Fibroblast of the aortic adventitia (primary cell): ENCODE measurements at places on chromosomes 7 and 10.

GRCh38 chr10:53003094-53003493, 230.5 kb upstream of the MBL2 start:
- DNase-seq = no peak

DNA sequence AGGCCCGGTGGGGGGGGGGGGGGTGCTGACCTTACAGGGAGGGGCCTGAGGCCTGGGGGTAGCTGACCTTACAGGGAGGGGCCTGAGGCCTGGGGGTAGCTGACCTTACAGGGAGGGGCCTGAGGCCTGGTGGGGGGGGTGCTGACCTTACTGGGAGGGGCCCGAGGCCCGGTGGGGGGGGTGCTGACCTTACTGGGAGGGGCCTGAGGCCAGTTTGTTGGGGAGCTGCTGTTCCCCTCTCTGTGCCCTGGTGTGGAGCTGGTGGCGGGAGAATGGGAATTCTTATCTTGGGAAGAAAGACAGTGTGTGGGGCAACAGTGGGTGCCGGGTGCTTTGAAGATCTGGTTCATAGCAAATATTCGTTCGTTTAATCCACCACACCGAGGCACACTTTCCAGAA, 46.6 kb upstream of the CFAP46 start:
- DNase-seq = no peak

DNA sequence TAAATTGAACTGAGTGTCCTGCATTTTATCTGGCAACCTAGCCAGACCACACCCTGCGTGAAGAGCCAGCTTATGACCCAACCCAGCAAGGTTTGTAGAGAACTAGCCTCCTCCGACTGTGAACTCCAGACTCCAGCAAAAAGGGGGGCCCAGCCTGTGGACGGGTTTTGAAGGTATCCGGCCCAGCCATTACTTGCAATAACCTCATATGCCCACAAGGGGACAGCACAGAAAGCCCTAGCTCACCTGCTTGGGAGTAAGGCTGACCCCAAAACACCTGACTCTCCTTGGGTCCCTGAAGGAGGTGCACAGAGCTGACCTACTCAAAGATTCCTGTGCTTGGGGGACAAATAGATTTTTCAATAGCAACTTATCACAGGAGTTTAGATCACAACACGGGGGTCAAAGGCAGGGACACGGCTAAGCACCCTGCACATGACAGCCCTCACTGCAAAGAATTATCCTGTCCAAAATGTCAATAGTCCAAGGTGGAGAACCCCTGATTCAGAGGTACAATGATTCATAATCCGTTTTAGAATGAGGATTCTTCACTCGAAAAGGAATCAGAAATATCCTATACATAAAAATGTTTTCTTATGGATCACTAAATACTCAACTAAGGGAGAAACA, 4.6 kb downstream of the TRPV6 start:
- peak; percentile 35 for DNase-seq

- no peak for DNase-seq
These were observed 29.8 kb upstream of the PPP2R2D start for GRCh38 chr10:131870831-131871672.

DNA sequence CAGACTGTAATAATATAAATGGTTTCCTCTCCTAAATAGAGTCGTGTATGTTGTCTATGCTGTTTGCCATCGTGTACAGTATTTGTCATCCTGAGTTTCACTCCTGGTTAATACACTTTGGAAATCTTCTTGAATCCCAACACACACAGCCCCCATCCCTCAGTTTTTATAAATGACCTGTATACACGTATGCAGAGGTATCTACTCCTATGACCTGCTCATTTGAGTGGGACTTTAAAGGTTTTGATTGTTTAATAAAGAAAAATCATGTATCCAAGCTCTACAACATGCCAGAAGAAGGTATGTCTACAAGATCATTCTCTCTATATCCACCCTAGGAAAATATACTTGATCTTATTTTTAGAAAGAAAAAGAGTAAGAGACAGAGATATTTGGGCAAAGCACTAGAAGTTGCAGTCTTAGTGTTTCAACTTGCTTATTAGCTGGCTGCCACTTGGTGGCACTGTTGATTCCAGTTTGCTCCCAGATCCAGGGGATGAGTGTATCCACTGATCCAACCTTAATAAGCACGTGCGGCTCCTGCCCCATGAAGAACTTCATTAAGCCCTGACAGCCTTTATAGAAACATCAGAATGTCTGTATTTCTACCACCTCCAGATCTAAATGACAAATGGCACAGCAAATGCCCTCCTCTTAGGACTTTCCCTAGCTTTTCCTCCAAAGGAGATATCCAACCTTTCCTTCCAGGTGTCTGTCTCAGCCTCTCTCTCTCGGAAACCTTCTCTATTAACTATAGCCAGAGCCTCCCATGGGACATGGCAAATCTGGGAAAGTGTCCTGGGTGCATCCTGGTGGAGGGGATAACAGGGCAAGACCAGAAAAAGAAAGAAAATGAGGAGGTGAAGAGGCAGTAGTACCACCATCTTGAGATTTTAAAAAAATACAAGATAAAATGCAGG, 181.6 kb upstream of the NEBL start:
- DNase-seq = peak; percentile 80

DNA sequence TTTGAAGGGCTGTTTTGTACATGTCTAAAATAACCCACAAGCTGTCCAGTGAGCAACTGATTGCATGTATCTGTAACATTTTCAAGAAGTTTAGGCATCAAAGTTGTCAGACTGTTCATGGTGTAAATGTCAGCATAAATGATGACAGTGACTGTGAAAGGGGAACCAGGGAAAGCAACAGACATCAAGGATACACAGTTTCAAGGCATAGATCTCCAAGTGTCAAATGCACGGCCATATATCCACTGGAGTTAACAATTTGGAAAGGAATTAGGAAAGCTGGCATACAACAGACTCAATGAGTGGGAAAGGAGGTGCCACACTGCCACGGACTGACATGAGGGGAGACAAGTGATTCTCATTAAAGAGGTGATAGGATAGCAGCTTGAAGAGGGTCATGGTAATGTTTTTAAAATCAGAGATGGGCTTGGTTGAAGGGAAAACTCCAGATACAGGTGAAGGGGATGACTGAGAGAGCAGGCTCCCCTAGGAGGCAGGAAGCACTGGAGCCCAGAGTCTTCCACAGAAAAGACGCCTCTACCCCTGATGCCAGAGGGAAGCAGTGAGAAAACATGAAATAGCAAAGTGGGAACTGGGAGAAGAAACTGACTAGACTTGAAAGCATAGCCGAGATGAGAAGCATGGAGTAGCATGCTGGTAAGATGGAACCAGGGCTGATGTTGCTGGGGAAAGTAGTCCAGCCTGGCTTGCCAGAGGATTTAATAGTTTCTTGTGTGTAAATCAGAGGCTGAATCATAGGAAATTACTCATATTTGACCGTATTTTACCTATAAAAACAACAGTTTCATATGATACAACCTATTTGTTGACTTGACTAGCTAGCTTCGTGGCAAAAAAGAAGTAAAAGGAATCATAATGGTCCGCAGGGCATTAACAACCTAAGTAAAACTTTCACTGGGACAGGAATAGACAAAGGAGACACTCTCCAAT, 18.6 kb downstream of the NSMCE4A start:
- DNase-seq = peak; percentile 50

DNA sequence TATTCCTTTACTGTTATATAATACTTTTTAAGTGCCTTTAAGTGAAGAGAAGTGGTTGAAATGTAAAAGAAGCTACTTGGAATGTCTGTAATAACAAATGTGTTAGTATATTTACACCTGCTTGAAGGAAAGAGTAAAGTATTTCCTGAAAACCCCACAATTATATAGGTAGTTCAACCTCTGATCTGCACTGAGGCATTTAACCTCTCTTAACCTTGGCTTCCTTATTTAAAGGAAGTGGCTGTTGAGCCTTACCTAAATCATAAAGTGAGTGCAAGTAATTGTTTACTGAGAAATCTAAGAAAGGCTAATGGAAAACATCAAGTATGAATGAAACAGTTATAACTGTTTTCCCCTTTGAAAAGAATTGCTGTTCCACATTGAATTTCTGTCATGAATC, 294.5 kb downstream of the ADK start:
- no peak for DNase-seq

GRCh38 chr7:142717453-142717852, 31.8 kb upstream of the PRSS1 start:
- no peak for DNase-seq

GRCh38 chr7:18900803-18901202, 216.6 kb downstream of the TWIST1 start:
- DNase-seq = peak; percentile 91

DNA sequence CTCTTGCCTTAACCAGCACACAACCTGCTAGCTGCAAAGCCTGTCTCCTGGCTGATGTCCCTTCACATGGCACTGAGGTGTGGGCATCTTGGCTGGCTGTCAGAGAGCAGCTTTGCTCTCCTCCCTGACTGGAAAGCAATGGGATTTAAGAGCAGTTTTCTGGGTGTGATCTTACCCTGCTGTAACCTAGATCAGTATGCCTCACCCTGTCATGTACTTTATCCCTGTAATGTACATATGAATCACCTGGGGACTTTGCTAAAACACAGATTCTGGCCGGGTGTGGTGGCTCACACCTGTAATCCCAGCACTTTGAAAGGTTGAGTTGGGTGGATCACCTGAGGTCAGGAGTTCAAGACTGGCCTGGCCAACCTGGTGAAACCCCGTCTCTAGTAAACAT, 209.9 kb downstream of the FRMD4A start:
- no peak for DNase-seq

DNA sequence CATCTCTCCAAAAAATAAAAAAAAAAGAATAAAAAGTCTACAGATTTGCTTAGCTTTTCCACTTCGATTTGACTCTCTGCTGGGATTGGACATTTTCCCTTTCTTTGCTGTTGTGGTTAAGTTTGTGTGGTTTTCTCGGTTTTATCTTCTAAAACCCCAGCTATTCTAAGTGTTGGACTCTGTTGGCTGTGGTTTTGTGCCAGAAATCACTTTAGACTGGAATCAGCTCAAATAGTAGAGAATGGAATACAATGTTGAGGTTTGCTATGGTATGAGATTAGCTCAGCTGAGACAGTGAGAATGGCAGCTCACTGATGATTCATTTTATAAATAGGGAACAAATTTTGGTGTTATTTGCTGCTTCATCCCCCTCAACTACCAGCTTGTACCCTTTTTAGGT, 116.0 kb downstream of the BUB3 start:
- DNase-seq = peak; percentile 97

- no peak for DNase-seq
These were observed 200.9 kb upstream of the TBX20 start for GRCh38 chr7:35454575-35455385.

DNA sequence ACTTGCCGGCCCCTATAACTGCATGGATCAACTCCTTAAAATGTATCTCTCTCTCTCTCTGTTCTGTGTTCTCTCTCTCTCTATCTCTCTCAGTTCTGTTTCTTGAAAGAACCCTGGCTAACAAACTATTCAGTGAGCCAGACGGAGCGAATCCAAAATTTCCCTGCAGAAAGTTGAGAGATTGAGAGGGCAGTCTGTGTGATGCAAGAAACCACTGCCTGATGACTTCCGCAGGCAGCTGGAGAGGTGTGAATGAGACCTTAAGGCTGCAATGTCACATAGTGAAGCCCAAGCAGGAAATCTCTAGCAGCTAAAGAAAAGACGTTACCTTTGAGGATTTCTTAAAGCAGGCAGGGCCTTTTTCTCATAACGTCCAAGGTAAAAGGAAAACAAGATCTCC, 17.3 kb downstream of the FAM107B start:
- DNase-seq = no peak

DNA sequence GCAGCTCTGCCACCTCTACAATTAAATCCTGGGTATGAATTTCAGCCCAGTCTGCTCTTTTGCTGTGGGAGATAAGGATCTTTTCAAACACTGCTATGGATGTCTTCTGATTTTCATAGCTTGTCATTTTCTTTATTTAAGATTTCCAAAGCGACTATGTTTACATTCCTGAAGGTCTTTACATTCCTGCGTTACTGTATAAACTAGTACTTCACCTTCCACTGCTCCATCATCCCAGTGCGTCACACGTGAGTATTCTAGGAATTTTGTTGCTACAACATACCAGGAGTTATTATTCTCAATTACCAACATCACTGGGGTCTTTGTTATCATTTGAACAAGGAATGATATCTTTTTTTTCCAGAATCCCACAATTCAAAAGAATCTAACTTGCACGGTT, 944.7 kb downstream of the SORCS3 start:
- DNase-seq = peak; percentile 56

GRCh38 chr7:359766-360361, 69.9 kb downstream of the FOXL3 start:
- no peak for DNase-seq

DNA sequence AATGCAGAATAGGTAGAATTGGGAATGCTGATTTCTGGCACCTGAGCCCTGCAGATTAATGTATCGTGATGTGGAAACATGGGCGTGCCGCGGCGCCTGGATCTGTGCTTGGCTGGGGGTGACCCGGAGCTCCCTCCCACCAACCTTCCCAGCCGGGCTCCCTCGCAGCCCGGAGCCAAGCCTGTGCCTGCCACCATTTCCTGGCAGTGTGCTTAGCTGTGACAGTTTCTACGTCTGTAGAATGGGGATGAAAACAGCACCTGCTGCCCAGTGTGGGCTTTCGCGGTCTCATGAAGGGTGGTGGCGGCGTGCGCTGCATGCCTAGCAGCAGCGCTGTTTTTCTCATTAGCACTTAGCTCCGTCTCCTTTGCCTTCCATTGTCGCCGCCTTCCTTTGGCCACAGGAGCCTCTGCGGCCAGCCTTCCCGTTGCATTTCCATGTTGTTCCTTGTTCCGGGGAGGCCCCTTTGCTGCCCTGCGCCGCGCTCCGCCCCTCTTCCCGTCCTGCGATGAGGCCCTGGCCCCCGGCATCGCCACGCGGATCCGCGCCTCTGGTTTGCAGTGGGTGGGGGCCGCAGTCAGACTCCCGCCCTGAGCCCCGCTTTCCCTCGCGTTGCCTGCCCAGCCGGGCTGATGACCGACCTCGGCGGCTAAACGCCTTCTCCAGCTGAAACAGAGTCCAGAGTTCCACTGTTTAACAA, 84.2 kb downstream of the CUL1 start:
- no peak for DNase-seq

DNA sequence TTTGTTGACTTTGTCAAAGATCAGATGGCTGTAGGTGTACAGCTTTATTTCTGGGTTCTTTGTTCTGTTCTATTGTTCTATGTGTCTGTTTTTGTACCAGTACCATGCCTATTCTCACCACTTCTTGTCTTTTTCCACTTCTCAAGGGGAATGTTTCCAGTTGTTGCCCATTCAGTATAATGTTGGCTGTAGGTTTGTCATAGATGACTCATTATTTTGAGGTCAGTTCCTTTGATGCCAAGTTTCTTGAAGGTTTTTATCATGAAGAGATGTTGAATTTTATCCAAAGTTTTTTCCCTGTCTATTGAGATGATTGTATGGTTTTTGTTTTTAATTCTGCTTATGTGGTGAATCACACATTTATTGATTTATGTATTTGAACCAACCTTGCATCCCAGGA, 216.7 kb upstream of the RNF32 start:
- DNase-seq = no peak

- no peak for DNase-seq
These were observed 278.6 kb downstream of the USP6NL start for GRCh38 chr10:11332846-11333245.

GRCh38 chr7:6277476-6277875, 5.1 kb upstream of the CYTH3 start:
- no peak for DNase-seq
